ENCODE measurements at places on chromosomes 13 and 19.

- no peak for DNase-seq
Observed at GRCh38 chr19:5932146-5932545, 18.1 kb downstream of the CAPS start.

- no peak for DNase-seq
Observed at GRCh38 chr19:32890841-32891240, 21.3 kb upstream of the SLC7A9 start.

DNA sequence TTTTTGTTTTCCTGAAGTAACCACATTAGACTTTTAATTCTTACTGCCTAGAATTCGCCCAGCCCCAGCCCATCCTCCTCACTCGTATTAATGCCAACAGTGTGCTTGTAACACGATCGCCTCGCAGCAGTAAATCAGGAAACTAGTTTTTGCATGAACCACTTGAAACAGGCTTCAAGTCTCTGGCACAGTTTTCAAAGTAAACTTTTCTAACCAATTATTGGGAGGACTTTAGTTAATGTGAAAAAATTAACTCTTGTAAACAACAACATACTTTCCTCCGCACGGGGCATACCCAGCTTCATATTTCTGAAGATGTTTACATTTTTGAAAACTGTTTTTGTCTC lies 39.2 kb downstream of the TNFRSF19 start:
- DNase-seq, result peak; percentile 54

GRCh38 chr19:40279761-40280607 lies 5.2 kb downstream of the AKT2 start:
- DNase-seq, result no peak

DNA sequence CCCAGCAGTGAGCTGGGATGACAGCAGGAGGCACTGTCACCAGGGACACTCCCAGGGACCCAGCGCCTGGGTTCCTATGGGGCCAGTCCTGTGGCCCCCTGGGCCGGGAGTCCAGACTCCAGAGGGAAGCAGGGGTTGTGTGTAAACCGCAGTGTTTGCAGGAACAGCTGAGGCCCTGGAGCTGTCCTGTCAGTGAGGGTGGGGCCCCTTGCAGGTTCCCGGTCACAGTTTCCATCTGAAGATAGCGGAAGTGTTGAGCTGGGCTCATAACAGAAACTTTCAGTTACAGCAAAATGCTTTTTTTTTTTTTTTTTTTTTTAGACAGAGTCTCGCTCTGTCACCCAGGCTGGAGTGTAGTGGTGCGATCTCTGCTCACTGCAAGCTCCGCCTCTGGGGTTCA lies 17.7 kb upstream of the CSNK1G2 start:
- DNase-seq, result no peak

GRCh38 chr19:37698216-37698615 lies 21.3 kb downstream of the ZNF607 start:
- no peak for DNase-seq

DNA sequence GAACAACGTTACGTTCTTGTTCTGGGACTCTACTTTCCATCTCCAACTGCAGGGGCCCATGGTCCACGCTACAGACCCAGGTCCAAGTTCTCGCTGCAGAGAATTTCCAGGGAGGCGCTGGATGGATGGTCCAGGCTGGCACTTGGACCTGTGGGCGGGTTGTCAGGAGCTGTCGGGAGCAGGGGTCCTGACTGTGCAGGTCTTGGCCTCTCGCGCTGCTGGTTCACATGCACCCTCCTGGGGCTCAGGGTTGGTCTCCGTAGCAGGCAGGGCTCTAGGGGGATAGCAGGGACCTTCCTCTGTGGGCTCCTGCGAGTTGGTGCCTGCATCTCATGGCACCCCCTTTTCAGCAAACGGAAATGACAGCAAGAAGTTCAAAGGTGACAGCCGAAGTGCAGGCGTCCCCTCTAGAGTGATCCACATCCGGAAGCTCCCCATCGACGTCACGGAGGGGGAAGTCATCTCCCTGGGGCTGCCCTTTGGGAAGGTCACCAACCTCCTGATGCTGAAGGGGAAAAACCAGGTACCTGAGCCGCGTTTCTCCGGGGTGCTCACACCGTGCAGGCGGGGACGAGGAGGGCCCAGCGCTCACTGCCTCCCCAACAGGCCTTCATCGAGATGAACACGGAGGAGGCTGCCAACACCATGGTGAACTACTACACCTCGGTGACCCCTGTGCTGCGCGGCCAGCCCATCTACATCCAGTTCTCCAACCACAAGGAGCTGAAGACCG lies 6.6 kb downstream of the PTBP1 start:
- DNase-seq, result no peak

DNA sequence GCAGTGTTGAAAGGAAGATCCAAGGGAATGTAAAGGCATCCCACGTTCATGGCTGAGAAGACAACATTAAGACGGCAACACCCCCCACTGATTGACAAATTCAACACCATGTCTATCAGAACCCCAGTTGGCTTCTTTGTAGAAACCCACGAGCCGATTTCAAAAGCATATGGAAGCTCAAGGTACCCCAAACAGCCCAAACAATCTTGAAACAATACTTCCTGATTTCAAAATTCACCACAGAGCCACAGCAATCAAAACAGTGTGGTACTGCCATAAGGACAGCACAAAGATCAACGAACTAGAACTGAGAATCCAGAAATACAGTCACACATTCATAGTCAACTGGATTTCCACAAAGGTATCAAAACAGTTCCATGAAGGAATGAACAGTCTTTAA lies 6.2 kb downstream of the MIER2 start:
- no peak for DNase-seq

DNA sequence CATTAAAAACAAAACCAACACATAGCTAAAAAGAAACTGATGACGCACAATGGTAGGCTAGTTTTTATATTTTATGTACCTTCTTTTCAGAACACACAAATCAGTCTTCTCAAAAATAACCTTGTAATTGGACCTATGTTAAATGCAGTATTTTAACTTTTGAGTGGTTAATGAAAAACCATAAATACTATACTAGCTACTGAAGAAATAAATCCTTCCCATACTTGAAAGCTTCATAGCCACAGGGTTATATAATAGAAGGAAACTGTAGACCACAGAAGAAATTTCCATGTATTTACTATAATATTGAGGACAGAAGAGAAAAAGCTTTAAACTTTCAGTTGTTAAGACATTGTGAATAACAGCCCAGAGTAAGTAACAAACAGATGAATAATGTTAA lies 1094.3 kb upstream of the SLC10A2 start:
- no peak for DNase-seq

DNA sequence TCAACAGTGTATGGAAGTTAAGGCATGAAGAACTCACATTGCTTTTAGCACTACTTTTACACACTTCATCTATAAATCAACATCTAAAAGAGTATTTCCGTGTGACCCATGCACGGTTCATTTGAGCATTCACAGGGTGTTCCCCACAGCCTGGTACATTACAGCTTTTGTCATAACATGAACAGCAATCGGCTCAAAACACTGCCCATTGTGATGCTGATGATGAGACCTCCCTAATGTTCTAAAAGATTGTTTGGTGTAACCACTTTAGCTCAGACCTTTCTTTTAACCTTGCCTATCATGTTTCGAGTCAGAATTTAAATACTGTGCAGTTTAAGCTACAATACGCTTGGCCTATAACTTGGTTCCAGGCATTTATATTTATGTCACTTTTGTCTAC lies 4.1 kb upstream of the KLF5 start:
- no peak for DNase-seq

GRCh38 chr19:45163156-45163555 lies 2.4 kb upstream of the NKPD1 start:
- DNase-seq, result no peak

DNA sequence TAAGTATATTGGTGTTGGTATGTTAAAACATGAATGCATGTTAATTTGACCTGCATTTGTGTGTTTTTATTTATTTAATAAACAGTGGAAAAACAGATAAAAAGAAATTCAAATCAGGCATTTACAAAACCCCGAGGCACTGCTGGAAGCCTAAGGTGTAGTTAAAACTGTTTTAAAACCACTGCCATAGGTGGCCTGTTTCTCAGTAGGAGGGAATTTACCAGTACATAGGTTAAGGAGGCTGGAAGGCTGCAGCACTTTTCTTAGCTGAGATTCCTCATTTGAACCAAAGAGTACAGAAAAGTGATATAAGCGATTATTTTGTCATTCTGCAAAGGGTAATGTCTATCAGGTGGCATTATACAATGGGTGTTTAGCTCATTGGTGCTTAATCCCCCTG lies 99.6 kb downstream of the PAN3 start:
- DNase-seq, result no peak

GRCh38 chr19:14672188-14672872 lies 2.3 kb downstream of the ADGRE3 start:
- DNase-seq, result no peak

GRCh38 chr19:8143041-8143440 lies 6.4 kb downstream of the FBN3 start:
- DNase-seq, result no peak

- peak; percentile 18 for DNase-seq
Observed at GRCh38 chr19:15418231-15418578, 583 bp downstream of the AKAP8L start.

- peak; percentile 2 for DNase-seq
Observed at GRCh38 chr13:37752146-37752545, 117.4 kb downstream of the TRPC4 start.

DNA sequence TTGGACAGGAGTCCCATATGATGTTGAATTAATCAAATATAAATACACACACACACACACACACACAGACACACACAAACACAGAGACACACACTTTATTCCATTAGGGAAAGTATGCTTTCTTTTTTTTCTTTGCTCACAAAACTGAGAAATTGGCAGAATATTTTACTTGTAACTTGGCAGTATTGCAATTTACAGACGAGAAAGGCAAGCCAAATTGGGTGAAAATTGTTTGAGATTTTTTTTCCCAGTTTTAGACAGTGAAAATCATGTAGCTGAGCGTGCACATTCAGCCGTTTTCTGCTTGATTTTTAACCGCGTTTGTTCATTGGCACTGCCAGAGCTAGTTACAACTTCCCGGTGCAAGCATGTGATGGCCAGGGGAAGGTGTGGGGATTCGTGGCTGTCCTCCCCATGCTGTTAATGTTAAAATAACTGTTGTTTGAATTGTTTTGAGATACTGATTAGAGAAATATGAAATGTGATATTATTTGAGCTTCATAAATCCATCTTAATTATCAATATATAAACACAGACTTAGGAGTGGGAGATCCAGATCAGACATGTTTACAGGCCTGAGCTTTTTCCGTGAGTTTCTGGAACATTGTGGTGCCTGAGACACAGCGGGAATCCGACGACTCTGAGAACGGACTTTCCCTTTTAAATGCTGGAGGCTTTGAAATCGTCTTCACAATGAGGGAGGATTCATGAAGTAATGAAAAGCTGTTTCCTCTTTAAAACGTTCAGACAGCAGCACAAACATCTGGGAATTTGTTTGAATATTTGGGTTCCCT lies 125.5 kb downstream of the KCNRG start:
- DNase-seq, result no peak

DNA sequence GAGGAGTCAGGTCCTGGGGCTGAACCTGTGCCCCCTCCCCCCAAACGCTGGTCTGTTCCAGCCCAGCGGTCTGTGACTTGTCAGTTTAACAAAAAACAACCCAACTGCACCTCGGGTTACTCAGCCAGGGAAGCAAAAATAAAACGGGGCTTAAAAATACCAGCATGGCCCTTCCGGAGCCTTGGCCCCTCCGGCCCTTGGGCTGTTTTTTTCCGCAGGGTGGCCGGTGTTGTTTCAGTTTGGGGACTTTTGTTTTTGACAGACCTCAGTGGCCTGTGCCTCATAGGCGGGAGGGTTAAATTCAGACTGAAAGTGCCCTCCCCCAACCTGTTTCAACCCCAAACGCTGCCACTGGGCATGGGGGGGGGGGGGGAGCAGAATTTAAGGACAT lies 4.0 kb downstream of the TCF3 start:
- no peak for DNase-seq

DNA sequence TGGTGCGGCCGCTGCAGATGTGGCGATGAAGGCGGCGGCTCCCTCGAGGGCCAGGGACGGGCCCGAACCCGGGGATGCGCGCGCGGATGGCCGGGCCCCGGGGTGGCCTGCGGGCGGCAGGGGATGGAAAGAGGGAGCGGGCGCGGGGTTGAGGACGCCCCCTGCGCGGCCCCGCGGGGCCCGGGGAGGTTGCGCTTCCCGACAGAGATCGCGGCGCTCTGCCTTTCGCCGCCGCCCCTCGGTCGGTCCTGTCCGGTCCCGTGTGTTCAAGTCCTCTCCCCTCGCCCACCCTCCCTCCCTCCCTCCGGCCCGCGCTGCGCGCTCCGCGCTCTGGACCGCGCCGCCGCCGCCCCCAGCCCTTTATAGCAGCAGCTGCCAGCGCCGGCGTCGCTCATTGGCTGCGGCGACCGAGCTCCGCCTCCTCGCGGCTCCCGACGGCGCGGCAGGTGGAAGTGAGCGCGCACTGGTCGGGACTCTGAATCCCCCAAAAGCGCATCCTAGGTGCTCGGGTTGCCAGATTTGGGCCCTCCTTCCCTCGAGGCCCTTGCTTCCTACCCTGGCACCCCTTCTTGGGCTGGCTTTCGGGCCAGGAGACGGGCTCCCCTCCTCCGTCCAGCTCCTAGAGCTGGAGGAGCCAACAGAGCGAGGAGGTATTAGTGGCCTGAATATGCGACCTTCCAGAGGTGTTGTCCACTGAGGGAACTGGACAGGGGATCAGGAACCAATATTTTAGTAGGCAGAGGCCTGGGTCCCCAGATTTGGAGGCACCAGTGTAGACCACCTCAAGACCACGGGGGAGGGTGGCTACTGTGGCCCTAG lies at the start of gene ELAVL3:
TSS of gene ELAVL3 (minus strand) at position 332 of the 819 bp plus-strand sequence. CDS start 438 bp downstream, outside the sequence.
- no peak for DNase-seq

- DNase-seq, result no peak
Observed at GRCh38 chr19:7386308-7386707, 37.6 kb downstream of the ARHGEF18 start.

- no peak for DNase-seq
Observed at GRCh38 chr13:49030213-49030612, 54.5 kb downstream of the FNDC3A start.

GRCh38 chr19:41195675-41196497 lies 2.9 kb downstream of the CYP2S1 start:
- peak; percentile 46 for DNase-seq

DNA sequence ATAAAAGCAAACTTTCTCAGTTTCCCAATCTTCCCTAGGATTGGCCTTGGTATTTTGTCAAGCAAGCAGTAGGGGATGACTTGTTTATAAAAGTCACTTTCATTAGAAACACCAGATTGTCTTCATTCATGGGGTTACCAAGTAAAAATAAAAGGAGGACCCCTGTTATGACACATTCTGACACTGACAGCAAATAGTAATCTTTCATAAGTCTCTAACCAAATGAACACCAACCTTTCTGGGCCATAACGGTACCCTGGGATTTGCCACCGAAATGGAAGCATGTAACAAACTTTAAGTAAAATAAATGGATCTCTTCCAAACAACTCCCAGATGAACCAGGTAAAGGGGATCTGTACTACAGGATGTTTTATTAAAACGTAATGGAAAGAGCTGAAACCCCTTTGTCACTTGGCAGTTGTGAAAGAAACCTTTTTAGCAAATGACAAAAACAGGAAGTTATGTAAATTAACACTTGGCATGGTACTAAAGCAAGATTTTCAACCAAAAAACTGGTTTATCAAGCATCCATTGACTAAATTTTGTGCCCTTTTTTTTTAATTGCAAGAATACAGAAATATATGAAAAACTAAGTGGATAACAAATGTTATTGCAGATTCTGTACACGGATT lies 335.6 kb downstream of the RBM26 start:
- no peak for DNase-seq

All from fibroblast of the aortic adventitia (primary cell).